ENCODE measurements at places on chromosomes 13 and 19. TPM values are rescaled to one million over a fixed set of nuclear protein-coding genes. Genes with fewer than 3 reads are reported as not detected.

The ZNF566 gene
- polyA plus RNA-seq: 12.5 TPM

The CRX gene
- polyA plus RNA-seq: 0.09 TPM

The MEIS3 gene
- 19.7 TPM for polyA plus RNA-seq

The TINCR gene
- polyA plus RNA-seq: 0.58 TPM

The SHISA2 gene
- 5.0 TPM for polyA plus RNA-seq
